ENCODE measurements at places on chromosomes 13 and 19.

DNA sequence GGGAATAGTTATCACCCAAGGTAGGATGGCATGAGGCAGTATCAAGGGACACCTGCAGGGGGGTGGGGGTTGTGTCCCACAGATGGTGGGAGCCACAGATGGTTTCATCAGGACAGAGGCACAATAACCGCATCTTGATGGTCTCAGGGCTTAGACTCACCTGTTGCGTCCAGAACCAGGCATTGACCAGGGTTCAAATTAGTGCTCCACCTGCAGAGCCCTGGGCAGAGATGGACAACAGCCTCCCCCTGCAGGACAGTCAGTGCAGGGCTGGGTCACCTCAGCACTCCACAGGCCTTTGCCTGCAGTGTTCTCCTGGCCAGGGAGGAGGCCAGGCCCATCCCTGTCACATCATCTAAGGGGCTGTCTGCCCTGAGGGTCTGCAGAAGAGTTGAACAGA, 14.5 kb upstream of the CEACAM1 start:
- DNase-seq: no peak

GRCh38 chr13:59898066-59898465, 265.7 kb downstream of the DIAPH3 start:
- peak; percentile 12 for DNase-seq

DNA sequence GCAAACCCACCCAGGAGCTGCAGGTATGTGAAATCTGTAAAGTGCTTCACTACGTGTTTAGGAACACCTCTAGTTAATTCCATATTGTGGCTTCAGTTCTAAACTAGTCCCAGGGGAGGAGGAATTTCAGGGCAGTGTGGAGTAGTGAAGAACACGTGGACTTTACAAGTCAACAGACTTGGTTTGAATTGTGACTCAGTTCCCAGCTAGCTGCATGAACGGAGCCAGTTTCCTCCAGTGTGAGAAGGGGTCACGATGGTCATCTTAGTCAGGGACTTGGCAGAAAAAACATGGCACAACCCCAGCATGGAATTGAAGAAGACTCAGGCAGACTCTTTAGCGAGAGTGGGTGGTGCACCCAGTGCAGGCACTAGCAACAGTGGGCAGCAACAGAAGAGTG, 175.7 kb upstream of the UBL3 start:
- DNase-seq: no peak

GRCh38 chr13:88144580-88144979, 473.4 kb downstream of the SLITRK5 start:
- no peak for DNase-seq

GRCh38 chr13:101455863-101456262, 3.4 kb downstream of the ITGBL1 start:
- no peak for DNase-seq

GRCh38 chr19:53881482-53882390, at the start of gene PRKCG:
Gene PRKCG, plus strand, starts transcription at chr19:53882197. Its CDS starts 298 bp downstream, at chr19:53882495.
- DNase-seq: no peak

DNA sequence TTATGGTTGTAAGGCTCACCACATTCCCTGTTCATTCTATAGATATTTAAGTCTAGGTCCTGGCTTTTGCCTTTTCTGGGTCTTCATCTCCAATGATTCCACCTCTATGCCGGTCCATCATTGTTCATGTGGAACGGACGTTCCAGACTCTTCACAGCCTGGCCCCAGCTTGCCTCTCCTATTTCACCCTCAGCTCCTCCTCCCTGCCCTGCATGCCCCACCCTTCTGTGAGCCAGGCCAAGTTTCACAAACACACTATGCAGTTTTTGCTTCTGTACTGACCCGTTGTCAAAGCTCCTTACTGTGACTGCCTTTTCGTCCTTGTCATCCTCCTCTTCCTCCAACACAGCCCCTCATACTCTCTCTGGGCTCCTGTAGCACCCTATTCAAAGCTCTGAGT, 31.3 kb downstream of the TEX26 start:
- no peak for DNase-seq

GRCh38 chr13:40191186-40191980, 475.1 kb downstream of the FOXO1 start:
- no peak for DNase-seq

DNA sequence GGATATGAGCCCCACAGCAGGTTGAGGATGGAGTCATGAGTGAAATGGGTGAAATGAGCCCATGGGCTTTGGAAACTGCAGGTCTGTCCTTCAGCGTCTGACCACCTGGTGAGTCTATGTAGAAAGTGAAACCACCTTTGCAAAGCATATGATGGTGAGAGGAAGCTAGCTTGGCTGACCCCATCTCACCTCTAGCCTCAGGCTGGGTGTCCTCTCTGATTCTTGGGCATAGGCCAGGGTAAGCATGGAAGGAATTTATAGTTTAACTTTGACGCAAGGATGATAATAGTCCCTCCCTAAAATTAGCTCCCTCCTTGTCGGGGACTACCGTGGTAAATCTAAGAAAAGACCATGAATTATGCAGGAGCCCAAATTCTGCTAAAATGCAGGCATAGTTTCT, 16.8 kb upstream of the PSG9 start:
- peak; percentile 66 for DNase-seq

GRCh38 chr19:7788933-7789323, 25.9 kb downstream of the CLEC4M start:
- no peak for DNase-seq

DNA sequence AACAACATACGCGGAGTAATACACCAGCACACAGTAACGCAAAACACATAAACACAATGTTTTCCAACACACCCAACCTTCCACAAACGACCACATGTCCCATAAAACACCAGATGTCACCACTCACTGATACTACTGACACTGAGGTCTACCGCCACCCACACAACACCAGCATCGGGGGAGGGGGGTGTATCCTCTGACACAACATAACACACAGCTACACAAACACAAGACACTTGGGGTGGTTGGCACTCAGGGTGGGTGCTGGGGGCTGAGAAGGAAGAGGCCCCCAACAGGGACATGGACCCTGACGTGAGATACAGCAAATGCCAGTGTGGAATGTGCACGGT, 1.5 kb upstream of the KCNN4 start:
- no peak for DNase-seq

DNA sequence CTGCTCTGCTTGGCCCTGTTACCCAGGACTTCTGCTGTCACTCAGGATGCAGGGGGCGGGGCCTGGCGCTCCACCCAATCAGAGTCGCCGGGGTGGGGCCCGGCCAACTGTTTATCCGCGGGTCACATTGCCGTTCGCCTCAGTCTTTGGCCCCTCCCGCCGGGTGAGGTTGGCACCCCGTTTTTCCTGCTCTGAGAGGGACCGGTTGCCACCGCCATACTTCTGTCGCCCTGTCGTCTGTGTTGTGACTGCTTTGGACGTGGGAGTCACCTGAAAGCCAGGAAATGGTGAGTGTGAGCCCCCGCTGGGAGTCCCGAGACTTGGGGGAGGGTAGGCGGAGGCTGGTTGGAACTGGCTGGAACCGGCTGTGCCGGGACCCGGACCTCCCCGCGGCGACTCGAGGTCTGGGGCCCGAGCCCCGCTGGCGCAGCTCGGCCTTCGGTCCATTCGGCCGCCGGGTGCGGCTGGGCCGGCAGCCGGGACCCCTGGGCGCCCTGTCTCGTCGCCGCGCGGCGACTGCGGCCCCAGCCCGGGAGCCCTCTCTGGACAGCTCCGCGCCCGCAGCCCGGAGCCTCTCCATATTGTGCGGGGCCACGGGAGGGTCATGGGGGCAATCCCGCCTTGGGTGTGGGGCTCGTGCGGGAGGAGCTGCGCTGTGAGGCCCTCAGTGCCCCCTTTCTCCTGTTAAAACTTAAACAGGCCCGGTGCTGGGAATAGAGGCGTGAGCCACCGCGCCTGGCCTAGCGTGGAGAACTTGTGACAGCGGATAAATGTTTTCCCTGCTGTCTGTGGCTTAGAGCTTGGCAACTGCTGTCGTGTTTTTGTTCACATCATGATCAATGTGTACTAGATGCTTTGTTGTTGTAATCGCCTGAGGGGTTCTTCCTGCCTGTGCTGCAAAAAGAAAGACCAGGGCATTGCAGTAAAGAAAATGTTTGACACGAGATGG, at the start of gene ZNF844:
Gene ZNF844 (plus strand): TSS at position 142 of the 949 bp plus-strand sequence. CDS start 143 bp downstream, at position 285.
- no peak for DNase-seq

DNA sequence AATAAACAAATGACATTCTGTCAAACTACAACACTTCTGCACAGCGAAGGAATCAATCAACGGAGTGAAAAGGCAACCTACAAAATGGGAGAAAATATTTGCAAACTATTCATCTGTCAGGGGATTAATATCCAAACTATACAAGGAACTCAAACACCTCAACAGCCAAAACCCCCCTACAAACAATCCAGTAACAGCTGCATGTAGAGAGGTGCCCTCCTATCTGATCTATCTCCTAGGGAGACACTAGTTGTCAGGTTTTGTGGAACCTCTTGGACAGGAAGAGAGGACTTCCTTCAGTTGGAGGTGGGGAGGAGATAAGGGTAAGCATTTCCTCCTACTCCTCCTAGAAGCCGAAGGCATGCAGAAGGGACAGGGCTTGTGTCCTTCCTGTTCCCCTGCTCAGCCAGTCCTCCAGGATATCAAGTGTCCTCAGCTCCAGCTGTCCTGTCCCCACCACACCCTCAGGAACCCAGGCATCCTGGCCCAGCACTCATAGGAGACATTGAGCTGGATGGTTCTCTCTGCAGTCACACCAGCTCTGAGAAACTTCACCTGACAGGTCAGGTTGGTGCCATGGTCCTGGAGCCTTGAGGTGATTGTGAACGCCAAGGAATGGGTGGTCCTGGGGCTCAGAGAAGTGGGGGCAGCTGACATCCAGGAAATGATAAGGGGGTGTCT, 9.8 kb upstream of the SIGLEC8 start:
- no peak for DNase-seq

- DNase-seq: no peak
These were observed 6.6 kb upstream of the IGFL2 start for GRCh38 chr19:46141421-46141820.

- DNase-seq: no peak
These were observed 5.5 kb upstream of the PDE4C start for GRCh38 chr19:18231775-18232174.

GRCh38 chr13:30398601-30399072, 23.7 kb upstream of the UBE2L5 start:
- DNase-seq: no peak

- DNase-seq: no peak
These were observed 81.2 kb downstream of the TBC1D4 start for GRCh38 chr13:75400775-75401174.

DNA sequence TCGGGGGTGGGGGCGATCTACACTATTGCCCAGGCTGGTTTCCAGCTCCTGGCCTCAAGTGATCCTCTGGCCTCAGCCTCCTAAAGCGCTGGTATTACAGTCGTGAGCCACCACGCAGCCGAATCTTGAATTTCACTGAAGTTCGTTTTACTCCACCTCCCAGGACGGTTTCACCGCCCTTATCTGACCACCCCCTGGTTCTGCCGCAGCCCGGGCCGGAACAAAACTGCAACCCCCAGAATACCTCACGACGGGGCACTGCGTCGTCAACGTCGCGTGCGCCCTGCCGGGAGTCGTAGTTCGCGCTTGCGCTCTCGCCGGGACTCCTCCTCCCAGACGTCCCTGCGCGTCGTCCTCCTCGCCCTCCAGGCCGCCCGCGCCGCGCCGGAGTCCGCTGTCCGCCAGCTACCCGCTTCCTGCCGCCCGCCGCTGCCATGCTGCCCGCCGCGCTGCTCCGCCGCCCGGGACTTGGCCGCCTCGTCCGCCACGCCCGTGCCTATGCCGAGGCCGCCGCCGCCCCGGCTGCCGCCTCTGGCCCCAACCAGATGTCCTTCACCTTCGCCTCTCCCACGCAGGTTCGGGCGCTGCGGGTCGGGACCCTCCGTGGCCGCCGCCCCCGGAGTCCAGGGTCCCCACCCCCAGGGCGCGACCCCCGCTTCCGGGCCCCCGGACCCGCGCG, at the start of gene ATP5F1D:
Gene ATP5F1D (plus strand): TSS at position 335 of the 679 bp plus-strand sequence. CDS start 100 bp downstream, at position 435.
- peak; percentile 99 for DNase-seq

GRCh38 chr13:108176685-108177274, 38.6 kb downstream of the LIG4 start:
- no peak for DNase-seq

DNA sequence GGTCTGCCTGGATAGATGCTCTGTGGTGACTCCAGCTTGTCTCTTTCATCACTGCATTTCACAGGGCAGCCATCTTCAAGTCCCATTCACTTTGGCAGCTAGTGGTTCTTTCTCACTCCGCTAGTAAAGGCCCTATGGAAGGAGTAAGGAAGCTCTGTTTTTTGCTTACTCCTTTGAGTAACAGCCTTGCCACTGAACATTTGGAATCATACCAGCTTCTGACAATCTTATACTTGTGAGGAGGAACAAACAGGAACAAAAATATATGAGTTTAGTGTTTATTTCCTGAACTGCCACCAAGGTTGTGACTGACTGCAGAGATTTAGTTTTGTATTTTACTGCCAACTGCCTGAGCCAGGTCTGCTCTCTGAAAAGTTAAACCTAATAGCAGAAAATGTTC, 38.7 kb downstream of the KCTD4 start:
- DNase-seq: no peak

DNA sequence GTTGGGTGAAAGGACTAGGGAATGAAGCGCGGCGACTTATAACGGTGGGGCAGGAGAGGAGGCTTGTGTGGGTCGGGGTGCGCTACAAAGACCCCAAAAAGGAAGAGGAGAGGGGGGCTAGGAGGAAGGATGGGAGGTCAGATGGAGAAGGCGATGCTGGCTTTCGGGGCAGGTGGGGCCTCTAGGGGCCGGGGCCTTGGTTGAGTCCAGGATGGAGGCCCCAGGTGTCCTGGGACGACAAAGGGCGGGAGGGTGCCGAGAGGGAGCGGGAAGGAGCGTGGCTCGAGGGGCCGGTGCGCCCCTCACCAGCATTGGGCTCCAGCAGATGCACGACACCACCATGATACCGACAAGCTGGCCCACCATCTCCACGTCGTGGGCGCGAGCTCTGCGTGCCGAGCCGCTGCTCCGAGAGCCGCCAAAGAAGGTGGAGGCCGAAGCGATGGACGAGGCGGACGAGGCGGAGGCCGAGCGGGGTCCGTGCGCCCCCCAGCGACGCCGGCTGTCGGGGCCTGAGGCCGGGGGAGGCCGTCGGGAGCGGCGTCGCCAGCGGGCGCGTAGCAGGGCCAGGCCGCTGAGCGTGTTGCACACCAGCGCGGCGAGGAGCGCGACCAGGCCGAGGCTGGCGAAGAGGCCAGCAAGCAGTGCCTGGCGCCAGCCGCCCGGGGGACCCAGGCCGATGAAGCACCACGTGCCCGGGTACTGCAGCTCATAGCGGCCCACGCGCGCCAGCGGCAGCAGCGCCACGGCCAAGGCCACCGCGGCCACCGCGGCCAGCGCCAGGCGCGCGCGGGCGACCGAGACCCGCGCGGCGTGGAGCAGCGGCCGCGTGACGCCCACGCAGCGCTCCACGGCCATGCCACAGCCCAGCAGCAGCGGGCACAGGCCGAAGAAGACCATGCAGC, 1.8 kb downstream of the PTGER1 start:
- DNase-seq: no peak

DNA sequence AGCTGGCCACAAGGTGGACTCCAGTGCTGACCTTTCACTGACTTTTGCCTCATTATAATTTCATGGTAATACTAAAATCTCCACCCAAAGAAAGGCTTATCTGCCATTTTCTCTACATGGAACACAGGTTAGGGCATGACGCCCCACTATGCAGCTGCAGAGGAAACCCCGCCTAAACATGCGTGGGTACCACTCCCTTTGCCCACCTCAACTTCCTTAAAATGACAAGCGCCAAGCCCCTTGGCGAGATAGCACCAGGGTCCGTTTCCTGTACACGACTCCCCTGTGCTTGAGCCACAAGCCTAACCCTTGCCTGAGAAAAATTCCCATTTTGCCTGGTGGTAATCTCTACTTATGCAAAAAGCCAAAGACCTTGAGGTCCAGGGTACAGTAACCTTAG, 36.0 kb upstream of the PABPC3 start:
- no peak for DNase-seq

GRCh38 chr19:49459388-49459787, 6.4 kb downstream of the ALDH16A1 start:
- DNase-seq: no peak

Measured in MM.1S (cell line).